Endothelial cell (in vitro differentiated cells): ENCODE measurements at places on chromosomes 1 and 21.

DNA sequence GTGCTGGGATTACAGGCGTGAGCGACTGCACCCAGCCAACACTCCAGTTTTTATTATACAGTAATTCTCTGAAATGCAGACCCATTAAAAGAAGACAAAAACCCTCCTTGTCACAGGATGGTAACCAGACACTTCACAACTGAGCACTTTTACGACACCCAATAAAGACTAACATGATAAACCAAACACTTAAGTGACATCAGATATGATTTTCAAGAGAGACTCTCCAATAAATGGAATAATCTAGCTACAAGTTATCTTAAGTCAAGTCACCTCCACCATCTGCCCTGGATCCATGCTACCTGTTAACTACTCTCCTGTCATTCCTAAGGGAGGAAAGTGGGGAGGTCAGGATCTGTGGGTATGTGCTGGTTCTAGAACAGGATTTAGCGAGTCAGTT is 5.6 kb downstream of the GNG12 start:
- no peak for DNase-seq

DNA sequence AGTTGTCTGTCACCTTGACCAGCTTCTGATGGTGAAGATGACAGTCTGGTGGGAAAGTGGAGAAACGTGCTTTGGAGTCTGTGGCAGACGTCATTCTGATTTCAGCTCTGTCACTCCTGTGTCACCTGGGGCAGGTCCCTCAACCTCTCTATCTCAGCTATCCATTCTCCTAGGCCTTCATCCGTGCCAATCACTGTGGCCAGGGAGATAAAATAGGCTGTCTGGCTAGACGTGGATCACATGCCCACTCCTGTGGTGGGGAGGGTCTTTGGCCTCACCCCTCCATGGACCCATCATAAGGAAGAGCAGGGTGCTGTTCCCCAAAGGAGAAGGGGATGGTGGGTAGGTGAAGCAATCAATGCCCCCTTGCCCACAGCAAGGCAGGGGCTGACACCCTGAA is 140.3 kb downstream of the ACTL8 start:
- DNase-seq: no peak

GRCh38 chr1:225004396-225004795 is 74.9 kb downstream of the DNAH14 start:
- DNase-seq: no peak

DNA sequence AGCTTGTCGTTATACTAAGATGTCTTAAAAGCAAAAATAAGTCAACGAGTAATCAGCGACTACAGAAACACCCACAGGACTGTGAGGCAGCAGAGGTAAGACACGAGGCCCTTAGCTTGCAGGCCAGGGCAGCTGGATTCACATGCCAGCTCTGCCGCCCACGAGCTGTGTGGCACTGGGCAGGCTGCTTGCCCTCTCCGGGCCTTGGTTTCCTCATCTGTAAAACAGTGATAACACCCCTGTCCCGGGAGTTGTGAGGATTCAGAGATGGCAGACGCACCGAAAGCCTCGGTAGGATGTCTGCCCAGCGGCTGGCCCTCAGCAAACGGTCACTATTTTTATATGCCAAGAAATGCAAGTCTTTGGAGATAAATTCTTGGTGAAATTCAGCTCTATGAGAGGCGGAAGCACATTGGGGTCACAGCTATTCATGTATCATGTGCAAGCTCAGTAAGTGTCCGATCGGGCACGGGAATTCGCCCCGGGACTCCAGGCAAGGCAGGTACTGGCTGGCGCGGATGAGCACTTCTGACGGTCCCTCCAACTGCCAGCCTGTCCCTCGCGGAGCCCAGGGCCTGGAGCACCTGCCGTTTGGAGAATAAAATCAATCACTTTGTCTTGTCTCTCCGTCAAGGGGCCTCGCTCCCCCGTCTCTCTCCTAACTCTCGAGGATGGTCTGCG is 1.1 kb downstream of the C2CD2 start:
- DNase-seq: no peak

GRCh38 chr1:234611225-234611846 is 1.4 kb upstream of the IRF2BP2 start:
- no peak for DNase-seq

GRCh38 chr1:156708218-156708661 is 2.9 kb upstream of the CRABP2 start:
- no peak for DNase-seq

DNA sequence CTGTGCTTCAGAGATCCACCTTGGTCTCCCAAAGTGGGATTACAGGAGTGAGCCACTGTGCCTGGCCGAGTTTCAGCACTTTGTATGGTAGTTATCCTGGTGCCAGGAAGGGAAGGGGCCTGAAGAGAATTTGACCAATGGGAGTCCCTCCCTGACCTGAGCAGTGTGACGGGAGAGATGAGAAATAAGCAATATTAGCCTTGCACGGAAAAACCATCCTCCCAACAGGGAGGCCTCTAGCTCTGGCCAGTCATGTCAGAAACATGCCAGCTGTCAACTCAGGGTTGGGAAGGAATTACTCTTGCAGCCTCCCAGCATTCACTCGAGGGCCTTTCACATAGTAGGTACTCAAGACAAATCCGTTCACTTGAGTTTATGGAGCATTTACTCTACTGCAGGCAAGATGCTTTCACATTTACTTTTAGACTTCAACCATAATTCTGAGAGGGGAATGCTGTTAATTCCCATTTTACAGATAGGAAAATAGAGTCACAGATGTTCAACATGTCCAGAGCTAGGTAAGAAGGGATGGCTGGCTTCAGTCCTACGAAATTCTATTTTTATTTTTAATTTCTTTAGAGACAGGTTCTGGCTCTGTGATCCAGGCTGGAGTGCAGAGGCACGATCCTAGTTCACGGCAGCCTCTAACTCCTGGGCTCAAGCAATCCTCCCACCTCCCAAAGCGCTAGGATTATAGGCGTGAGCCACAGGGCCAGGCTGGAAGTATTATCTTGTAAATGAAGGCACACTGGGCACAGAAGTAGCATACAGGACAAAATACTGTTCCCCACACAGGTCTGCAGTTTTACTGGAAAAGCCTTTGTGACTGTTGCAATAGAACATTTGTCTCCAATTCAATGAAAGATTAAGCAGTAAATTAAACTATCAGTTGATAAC is 3.2 kb upstream of the ATP13A2 start:
- no peak for DNase-seq

DNA sequence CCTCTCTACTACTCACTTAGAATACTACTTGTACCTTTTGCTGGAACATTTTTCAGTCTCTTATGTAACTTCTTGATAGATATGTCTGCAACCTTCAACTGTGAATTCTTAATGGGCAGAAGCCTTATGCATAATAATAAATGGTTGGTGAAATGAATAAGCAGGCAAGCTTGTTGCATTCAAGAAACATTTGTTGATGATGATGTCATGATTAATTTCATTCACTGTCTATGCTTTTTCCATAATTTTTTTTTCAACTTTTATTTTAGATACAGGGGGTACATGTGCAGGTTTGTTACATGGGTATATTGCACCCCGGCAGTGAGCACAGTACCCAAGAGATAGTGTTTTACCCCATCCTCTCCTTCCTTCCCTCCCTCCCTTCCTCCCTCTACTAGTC is 48.0 kb downstream of the SIPA1L2 start:
- no peak for DNase-seq

DNA sequence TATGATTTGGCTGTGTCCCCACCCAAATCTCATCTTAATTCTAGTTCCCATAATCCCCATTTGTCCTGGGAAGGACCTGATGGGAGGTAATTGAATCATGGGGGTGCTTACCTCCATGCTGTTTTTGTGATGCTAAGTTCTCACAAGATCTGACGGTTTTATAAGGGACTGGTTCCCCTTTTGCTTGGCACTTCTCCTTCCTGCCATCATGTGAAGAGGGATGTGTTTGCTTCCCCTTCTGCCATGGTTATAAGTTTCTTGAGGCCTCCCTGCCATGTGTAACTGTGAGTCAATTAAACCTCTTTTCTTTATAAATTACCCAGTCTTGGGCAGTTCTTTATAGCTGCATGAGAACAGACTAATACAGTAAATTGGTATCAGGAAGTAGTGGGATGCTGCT is 114.1 kb downstream of the ZNF648 start:
- DNase-seq: no peak

GRCh38 chr1:11354893-11355553 is 82.0 kb downstream of the UBIAD1 start:
- no peak for DNase-seq
